EH (cell line): ENCODE measurements at places on chromosomes 2 and 18.

DNA sequence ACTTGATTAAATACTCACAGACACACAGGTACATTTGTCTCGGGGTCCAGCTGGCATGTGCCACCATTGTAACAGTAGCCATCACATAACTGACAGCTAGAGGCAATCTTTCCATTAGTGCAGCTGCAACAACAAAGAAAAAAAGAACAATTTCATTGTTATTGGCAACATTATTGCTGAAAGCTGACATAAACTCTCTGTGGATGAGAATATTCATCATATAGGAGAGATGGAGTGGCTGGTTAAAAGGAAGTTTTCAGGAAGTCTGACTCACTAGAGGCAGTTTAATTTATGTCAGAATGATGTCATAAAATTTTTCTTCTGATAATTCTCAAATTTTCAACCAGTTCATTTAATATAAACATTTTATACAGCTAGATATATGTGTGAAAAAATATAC is 1490.0 kb upstream of the NXPH2 start:
- no peak for DNase-seq

GRCh38 chr2:96408616-96409015 is 73.0 kb downstream of the NCAPH start:
- no peak for DNase-seq

DNA sequence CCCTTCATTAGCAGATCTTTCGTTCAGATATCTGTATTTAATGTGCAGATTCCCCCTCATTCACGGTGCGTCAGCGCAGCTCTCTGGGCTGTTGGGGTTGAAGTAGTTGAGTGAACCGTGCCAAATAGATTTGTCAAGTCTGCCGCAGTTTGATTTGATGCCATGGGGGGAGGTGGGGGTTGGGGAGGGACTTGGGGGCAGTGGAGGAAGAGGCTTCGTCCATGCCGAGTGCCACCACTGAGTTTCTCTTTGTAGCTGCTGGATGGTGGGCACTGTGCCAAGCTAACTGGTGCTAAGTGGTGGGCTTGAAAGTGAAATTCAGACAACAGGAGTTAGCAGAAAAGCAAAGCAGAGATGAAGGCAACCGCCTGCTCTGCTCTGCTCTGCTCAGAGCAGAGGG is 47.9 kb downstream of the NRP2 start:
- no peak for DNase-seq

GRCh38 chr2:200354833-200355751 is 48.6 kb downstream of the SPATS2L start:
- no peak for DNase-seq

GRCh38 chr2:187875261-187876141 is 321.3 kb upstream of the TFPI start:
- peak; percentile 3 for DNase-seq

DNA sequence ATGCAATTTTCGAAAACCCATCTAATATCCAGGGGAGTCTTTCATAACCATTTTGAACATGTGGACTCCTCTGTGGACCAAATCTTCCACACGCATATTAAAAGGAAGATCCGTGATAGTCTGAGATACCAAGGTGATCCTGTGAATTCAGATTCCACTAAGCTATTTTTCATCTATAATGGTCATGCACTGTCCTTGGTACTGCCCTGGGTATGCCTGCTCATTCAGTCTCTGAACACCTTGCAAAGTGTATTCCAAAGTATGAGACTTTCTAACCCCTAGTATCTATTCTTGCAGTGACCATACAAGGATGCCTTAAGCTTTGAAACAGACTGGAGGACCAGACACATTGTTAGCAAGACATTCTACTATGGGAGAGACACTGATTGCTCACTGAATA is 217.6 kb upstream of the CCDC150 start:
- DNase-seq: no peak

DNA sequence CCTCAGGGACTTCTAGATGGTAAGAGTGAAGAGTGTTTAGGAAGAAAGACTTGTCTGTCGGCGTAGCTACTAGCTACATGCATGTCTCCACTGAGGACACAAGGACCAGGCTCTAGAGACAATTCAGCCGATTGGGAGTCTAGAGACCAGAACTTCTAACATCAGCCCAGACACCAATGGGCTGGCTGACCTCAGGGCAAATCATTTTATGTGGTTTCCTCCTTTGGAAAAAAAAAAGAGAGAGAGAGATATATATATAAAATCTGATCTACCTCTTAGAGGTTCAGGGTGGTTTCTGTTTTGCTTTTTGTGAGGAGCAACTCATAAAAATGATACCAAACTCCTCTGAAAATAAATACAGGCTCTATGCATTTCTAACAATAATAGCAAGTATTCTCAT is 212.8 kb downstream of the BCL2 start:
- DNase-seq: no peak

- DNase-seq: no peak
Measured at GRCh38 chr18:50715919-50716318, 103.9 kb downstream of the MRO start.

DNA sequence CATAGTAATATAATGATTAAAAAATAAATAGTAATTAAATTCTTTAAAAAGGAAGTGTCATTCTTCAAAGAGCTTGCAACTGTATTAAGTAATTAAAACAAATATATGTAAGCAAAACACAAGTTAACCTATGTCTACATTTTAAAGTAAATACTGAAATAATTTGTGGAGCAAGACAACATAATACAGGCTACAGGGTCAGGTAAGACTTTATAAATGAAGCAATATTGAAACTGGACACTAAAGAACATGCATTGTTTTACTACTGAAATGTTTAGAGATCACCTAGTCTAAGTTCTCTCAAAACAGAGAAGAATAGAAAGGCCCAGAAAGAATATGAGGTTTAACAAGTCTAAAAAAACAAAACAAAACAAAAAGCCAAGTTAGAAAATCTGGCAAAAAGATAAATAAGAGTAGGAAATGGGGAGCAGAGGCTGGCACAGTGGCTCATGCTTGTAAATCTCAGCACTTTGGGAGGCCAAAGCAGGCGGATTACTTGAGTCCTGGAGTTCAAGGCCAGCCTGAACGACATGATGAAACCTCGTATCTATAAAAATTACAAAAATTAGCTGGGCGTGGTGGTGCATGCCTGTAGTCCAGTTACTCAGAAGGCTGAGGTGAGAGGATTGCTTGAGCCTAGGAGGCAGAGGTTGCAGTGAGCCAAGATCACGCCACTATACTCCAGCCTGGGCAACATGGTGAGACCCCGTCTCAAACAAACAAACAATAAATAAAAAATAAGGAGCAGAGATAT is 34.4 kb downstream of the VPS54 start:
- DNase-seq: no peak

DNA sequence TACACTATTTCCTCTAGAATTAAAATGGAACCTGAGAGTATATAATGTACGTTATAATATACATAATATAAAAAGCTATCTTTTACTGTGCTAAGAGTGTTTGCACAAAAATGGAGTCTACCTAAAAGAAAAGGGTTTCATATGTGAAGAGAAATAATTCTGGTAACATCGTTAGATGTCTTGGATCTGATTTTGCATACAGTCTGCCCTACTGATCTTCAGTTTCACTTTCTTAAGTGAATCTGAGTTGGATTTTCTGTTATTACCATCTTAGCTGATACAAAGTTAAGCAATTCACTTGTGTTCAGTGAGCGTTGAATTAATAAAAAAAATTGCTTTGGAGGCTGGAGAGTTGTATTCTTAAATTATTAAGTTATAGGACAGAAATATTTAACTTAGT is 502.1 kb upstream of the TMEFF2 start:
- DNase-seq: no peak

GRCh38 chr2:77522888-77523287 is 712 bp upstream of the LRRTM4 start:
- no peak for DNase-seq

GRCh38 chr18:50249576-50249975 is 16.7 kb downstream of the CFAP53 start:
- DNase-seq: no peak

DNA sequence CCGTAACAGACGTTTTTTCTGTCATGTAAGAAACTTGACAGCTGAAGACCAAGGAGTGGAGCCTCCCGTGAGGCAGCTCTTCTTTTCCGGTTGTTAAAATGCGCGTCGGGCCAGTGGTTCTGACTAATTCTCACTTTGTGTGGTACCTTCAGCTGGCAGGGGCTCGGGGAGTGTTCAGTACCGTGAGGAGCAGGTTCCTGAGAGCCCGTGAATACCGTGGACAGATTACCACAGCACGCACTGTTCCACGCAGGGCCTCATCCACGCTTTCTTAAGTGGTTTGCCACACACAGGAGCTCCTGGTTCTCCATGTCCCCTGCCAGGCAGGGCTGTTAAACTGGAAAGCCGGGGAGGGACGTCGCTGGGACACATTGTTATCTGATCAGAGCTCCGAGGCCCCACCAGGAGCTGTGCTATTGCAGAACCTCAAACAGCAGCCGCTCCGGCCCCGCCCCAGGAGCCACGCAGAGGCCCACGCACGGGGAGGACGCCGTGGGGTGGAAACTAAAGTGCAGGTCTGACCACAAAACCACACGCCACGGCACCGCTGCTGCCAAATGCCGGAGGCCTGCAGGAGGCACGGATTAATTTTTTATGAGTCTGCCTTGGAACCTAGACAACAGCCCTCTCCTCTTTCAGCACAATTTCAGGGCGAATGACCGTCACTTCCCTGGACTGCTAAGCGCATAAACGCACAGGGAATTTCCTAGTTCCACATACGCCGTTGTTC is 43.3 kb downstream of the NFATC1 start:
- peak; percentile 74 for DNase-seq

DNA sequence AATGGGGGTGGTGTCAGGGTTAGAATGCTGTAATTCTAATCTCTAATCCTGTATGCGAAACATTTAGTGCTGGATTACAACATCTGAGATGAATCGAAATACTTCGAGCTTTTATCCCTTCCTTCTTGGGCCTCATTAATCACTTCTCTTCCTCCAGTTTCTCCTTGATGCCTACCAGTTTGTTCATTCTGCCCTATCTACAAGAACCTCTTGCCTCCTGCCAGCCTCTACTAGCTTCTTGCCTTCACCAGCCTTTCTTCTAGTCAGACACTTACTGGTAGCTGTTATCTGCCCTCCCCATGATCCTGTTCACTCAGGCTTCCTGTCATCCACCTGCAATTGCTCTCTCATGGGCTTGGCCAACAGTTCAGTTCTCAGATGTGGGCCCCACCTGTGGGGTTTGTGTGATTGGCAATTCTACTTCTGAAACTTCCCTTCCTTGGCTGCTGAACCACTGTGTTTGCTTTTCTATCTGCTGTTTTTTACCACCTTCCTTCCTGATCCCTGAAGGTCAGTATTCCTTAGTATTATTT is 15.4 kb upstream of the FARP2 start:
- no peak for DNase-seq

- DNase-seq: no peak
Measured at GRCh38 chr2:38900726-38901125, 11.1 kb downstream of the ARHGEF33 start.

- peak; percentile 33 for DNase-seq
Measured at GRCh38 chr2:237791977-237792727, 6.4 kb upstream of the RBM44 start.

DNA sequence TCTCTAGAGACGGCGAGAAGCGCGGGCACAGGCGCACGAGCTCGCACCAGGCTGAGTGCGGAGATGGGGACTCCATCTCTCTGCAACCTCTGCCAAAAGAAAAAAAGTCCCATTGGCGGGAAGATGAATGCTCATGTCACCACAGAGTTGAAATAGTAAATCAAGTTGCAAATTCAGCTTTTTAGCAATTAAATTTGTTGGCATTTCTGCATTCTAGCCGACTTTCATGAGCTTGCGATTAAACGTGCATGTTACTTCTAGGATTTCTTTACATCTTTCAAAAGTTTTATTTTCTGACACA is 588 bp downstream of the CHAC2 start:
- DNase-seq: no peak

GRCh38 chr2:78992451-78992806 is 33.1 kb upstream of the REG3G start:
- no peak for DNase-seq

DNA sequence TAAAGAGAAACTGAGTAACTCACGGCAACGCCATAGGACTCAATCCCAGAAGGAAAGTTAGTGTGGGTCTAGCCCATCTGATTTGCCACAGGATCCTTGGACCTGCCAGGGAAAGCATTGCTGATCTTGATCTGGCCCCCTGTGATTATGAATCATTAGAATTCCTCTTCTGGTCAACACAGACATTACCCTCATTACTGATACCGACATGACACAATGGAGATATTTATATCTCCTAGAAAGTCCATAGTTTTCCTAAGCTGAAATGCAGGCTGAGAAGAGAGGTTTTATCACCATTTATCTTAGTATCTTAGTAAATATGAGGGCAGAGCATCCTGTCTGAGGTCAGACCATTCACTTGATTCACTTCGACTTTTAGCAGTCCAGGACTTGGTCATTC is 75.5 kb upstream of the CCDC68 start:
- DNase-seq: peak; percentile 40

- DNase-seq: peak; percentile 87
Measured at GRCh38 chr2:133821107-133821760, 253.0 kb upstream of the NCKAP5 start.

DNA sequence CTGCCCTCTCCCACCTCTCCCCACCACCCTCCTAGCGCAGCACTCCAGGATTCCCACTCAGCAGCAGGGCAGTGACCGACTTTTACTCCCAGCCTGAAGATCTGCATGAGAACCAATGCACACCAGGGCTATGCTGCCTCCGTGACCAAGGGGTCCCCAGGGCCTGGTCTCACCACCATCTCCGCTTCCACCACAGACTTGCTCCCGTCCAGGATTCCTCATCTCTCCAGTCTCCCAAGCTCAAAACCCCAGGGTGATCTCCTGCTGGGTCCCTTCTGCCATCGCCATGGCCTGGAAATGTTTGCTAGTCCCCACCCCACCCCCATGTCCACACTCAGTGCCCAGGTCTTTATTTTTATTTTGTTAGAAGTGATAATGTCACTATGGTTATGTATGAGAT is 2.1 kb upstream of the CIDEA start:
- no peak for DNase-seq

DNA sequence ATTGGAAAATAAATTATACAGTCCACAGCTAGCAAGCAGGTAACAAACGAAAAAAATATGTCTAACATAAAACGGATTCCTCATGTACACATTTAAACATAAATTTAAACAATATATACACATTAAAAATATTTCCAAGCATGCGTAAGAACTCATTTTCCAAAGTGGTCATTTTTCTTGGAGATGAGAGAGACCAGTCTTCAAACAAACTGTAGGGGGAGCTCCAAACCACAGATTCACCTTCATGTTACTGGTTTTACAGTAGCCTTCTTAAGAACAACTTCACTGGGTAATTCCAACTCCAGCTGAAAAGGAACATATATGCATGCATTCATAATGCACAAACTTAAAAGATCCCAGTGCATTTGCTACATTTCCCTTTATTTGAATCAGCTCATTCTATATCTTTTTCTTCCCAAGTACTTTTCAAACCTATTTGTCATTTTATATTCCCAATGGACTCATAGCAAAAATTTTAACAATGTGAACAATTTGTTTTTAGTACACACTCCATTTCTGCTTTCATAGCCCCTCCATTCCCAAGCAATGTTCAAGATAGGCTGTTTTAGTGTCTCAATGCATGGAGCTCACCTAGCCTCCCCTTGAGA is 4.7 kb upstream of the STAMBP start:
- peak; percentile 81 for DNase-seq

DNA sequence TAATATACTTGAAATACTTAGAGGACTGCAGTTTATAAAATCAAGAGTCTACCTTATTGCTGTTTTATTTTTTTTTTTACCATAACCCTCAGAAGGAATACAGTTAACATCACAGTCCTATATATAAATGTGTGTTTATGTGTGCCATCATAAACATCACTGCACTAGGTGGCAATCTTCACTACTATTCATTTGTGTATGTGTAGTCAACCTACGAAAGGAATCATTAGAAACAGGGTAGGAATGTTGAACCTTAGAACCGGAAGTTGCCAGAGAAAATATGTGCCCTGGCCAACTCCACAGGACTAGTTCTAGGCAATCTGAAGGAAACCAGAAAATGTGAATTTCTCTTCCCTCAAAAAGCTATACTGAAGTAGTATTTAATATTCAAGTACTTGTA is 3.4 kb downstream of the GEN1 start:
- DNase-seq: peak; percentile 66
